Glomerular endothelial cell (primary cell): ENCODE measurements at places on chromosomes 1 and 21. TPM values are rescaled to one million over a fixed set of nuclear protein-coding genes. Genes with fewer than 3 reads are reported as not detected.

The C8B gene
- not detected in 2 replicates for total RNA-seq

The SEC16B gene
- 1.5 and 1.6 TPM in 2 replicates for total RNA-seq

The KCNE2 gene
- not detected in 2 replicates for total RNA-seq

The HES2 gene
- total RNA-seq: 16.1 and 41.8 TPM in 2 replicates

The NFASC gene
- total RNA-seq: 0.06 TPM in 1 of 2 replicates, not detected in the other

The PPT1 gene
- total RNA-seq: 70.6 and 70.7 TPM in 2 replicates

The CSTB gene
- 33.0 and 55.5 TPM in 2 replicates for total RNA-seq

The CYP4Z1 gene
- total RNA-seq: not detected in 2 replicates

The RGS4 gene
- total RNA-seq: 99.0 and 351 TPM in 2 replicates

The GUCA2A gene
- total RNA-seq: not detected in 2 replicates

The STYXL2 gene
- total RNA-seq: not detected in 2 replicates

The SLC44A3 gene
- 1.5 and 3.7 TPM in 2 replicates for total RNA-seq

The RGS13 gene
- not detected in 2 replicates for total RNA-seq

The MXRA8 gene
- 25.8 and 39.1 TPM in 2 replicates for total RNA-seq

The CPTP gene
- 46.5 and 56.5 TPM in 2 replicates for total RNA-seq

The MRAP gene
- not detected in 2 replicates for total RNA-seq

The TTC24 gene
- not detected in 2 replicates for total RNA-seq

The OR2T33 gene
- not detected in 2 replicates for total RNA-seq

The ESPN gene
- 0.15 and 1.1 TPM in 2 replicates for total RNA-seq

The C1orf122 gene
- 74.4 and 113 TPM in 2 replicates for total RNA-seq

The TLR5 gene
- total RNA-seq: 0.19 and 0.53 TPM in 2 replicates

The ARHGEF10L gene
- total RNA-seq: 16.6 and 20.4 TPM in 2 replicates

The CRTC2 gene
- total RNA-seq: 12.4 and 15.3 TPM in 2 replicates

The CD1E gene
- not detected in 2 replicates for total RNA-seq
